Erythroblast (primary cell): ENCODE measurements at places on chromosomes 2 and 18.

GRCh38 chr2:182503886-182504285, 77.0 kb upstream of the PDE1A start:
- no peak for DNase-seq

DNA sequence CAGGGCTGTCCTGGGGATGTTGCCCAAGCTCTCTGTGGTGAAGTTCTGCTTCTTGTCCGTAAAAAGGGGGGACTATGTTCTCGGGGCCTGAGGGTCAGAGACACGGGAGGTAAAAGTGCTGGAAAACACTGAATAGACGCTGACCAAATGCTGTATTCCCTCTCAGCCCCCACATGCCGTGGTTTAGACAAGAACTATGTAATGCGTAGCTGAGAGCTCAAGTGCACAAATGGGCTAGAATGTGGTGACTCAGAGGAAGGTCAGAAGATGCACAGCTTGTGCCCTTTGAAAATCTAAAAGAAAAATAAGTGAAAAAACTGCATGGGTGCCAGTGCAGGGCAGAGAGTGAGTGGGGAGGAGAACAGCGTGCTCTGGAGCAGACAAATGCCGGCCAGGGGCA, 80.3 kb upstream of the MAP4K4 start:
- DNase-seq, result no peak

GRCh38 chr2:126614524-126615227, 41.3 kb upstream of the GYPC start:
- DNase-seq, result no peak

DNA sequence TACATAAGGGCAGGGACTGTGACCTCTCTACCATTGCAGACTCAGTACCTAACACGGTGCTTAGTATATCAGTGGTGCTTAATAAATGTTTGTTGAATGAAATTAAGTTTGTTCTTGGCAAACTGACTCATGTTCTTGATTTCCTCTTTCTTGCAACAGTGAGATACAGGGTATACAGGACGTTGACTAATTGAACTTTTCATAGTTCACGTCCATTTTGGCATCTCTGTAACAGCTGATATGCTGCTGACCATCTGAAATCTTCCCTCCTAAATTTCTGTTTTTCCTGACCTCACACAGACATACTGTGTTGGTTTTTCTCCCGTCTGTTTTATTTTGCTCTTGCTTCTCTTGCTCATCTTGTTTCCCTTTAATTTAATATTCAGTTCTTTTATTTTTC, 44.2 kb downstream of the LHCGR start:
- no peak for DNase-seq

DNA sequence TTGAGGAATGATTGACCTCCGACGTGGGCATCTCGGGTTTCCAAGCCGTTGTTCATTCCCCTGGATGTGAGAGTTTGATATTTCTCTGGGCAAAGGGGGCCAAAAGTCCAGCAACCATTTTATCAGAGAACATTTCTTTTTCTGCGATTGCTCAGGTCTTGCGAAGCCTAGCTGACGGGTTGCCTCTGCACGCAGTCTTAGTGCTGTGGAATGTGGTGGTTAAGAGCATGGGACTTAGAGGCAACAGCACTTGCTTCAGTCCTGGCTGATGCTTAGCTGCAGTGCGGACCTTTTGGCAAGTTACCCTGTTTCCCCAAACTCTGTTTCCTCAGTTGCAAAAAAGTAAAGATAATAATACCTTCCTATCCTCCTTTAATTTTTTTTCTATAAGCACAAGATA, 45.0 kb downstream of the FAP start:
- DNase-seq, result no peak

DNA sequence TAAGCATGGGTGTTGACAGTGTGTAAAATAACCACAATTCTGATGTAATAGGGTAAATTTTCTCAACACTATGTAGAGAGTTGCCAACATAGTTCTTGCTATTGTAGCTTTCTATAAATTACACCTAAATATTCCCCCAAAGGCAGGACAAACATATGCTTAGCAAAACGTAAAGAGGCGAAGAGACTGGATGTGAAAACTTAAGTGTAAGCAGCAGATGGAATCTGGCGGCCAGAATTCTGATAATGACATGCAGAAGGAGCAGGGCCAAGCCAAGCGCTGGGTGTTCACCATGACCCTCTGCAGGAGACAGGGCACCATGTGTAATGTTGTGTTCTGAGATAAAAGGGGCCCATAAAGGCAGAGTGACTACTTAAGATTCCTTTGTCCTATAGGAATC, 105.2 kb upstream of the ZNF521 start:
- DNase-seq, result no peak

GRCh38 chr2:218871345-218872302, 9.0 kb upstream of the WNT10A start:
- no peak for DNase-seq

GRCh38 chr2:15159206-15159605, 401.9 kb downstream of the NBAS start:
- no peak for DNase-seq

GRCh38 chr2:65662654-65663432, 230.4 kb upstream of the SPRED2 start:
- no peak for DNase-seq

DNA sequence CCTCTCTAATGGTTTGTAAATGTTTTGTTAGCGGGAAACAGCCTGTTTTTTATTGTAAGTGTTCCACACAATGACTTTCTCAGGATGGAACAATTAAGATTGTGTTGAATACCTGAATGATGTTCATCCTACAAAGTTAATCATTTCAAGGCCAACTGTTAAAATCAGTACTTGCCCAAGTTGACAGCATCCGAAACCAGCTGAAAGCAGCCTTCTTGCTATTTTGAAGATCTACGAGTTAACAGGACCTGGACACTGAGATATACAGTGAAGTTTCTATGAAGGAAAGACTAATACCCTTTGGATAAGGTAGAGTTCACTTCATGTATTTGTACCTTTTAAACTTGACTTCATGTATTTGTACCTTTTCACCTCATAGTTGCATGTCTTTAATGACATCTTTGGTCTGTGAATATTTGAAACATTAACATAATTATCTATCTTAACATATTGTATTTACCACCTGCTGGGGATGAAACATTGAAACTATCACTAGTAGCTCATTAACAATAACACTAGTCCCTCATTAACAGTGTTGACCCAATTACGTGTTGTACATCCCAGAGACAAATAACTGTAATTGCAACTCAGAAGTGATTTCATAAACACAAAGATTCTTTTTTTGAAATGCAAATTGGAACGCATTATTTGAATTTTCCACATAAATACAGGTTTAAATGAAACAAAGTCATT, 556.0 kb upstream of the MEX3C start:
- DNase-seq, result no peak

DNA sequence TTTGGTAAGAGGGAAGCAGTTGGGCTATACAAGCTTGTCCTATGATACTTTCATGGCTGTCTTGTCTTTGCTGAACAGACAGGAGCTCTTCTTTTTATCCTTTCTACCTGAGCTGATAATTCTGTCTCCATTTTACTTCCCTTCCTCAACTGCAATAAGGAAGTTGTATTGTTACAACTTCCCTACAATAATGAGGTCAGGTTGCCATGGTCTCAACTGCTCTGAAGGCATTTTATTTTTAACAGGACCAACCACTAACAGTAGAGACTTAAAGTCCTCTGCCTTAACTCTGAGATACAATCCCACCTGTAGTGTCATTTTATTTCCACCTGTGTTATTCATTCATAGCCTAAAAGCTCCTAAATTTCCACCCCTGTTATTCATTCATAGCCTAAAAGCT, 118.6 kb upstream of the PGAP1 start:
- DNase-seq, result no peak

GRCh38 chr2:37224063-37224462, 7.3 kb downstream of the CEBPZ start:
- no peak for DNase-seq

GRCh38 chr18:13335903-13336302, 117.3 kb downstream of the LDLRAD4 start:
- DNase-seq, result no peak

DNA sequence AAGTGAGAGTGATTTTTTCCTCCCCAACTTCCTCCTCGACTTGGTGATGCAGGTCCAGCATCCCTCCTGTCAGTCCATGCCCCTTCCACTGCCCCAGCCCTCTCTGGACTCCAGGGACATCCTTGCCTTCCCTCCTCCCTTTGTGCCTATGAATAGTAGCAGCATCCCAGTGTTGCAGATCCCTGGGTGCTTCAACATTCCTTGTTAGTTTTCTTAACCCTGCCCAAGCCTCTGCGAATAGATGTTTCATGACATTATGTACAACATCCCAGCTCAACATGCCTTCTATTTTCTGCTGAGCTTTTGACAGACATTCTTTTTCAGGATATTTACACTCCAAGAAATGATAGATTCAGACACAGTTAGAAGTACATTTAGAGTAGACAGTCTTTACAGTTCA, 35.3 kb upstream of the CCDC150 start:
- DNase-seq, result no peak

DNA sequence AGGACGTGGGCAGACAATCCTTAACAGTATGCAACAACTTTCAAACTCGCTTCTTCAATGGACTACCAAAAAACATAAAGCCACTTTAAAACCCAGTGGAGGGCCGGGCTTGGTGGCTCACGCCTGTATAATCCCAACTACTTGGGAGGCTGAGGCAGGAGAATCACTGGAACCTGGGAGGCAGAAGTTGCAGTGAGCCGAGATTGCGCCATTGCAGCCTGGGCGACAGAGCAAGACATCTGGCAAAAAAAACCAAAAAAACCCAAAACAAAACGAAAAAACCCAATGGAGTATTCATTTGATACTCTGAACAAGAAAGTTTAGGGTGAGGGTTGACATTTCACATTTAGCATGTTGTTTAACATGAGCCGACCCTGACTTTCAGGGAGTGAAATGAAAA, 14.0 kb downstream of the RNF125 start:
- no peak for DNase-seq

DNA sequence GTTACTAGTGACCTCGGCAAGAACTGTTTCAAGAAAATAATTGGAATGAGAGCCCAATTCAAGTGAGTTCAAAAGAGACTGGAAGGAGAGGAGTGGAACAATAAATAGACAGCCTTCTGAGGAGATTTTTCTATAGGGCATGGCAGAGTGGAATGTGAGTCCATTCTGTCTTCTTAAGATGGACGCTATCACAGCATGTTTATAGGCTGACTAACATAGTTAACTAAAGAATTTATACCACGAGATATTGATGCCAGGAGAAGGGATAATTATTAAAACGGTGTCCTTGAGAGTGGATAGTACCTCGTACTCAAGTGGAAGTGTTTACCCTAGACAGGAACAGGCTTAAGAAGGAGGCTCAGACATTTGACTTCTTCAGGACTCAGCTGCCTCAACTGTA, 143.5 kb upstream of the RBBP8 start:
- no peak for DNase-seq

DNA sequence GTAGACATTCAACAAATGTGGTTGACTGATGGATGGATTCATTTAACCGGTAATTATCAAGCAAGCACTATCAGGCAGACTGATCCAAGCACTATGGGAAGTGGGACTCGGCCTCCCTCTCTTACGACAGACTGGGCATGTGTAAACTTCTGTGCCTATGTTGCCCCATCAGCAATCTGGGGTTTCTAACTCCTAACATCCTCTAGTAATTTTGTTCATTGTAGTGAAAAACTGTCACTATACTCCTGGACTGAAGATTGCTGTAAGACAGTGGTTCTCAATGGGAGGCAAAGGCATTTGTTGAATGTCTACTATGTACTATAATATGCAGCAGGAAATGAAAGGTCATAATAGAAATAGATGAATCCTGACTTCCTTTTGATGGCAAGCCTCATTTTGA, 51.2 kb upstream of the CREB1 start:
- DNase-seq, result no peak

- DNase-seq, result no peak
These were observed 28.8 kb downstream of the ANKRD30B start for GRCh38 chr18:14776801-14777200.

DNA sequence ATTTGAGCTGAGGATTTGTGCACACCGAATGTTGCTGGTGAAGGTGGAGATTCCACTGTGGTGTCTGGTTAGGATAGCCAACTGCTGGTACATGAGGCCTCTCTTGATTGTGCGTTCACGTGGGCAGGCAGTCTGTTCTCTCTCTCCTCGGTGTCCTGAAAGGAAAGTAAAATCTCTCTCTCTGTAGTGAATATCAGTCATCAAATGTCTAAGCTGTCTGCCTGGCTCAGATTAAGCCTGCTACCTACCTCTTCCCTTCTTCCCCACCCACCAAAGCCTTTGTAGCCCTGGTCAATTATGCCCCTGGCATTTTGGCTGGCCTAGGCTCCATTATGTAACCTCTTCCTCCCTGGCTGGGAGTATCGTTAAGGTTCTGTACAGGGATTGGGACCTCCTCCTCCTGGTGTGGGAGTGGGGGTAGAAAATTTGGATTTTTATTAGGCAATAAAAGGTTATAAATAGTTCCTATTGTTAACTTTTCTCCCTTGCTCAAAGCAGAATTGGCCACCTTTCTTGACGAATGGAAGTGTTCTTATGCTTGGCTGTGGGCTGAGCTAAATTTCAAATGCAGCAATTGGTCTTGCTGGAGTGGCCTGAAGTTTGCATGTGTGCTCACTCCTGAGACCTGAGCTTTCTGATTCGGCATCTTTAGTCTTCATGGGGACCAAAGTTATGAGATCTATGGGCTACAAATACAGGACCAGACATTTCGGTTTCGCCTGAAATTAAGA, 148.8 kb downstream of the WDSUB1 start:
- peak; percentile 79 for DNase-seq

- no peak for DNase-seq
These were observed 12.1 kb downstream of the ACTR3 start for GRCh38 chr2:113901943-113902342.

- DNase-seq, result no peak
These were observed 13.2 kb downstream of the RALBP1 start for GRCh38 chr18:9488538-9488937.

- DNase-seq, result no peak
These were observed 70.9 kb upstream of the RAPGEF4 start for GRCh38 chr2:172664766-172665165.

DNA sequence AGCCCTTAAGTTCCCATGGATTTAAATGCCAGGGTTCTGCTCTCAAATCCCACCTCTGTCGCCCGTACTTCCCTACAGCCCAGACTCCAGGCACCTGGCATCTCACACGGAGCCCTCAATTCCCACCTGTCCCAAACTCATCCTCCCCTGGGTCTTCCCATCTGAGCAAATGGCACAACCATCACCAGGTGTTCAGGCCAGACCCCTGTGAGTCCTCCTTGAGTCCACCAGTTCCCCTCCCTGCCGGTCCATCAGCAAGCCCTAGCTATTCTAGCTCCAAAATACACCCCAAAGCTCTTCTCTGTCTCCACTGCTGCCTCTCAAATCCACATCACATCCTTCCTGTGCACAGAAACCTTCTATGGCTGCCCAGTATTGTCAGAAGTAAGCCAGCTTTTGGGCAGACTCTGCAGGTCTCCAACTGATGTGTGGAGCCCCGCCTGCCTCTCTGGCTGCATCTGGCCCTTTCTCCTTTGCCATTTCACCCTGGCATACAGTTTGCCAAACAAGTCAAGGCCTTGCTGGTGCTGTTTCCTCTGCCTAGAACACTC, 67.7 kb downstream of the DNMT3A start:
- no peak for DNase-seq

- no peak for DNase-seq
These were observed 188.2 kb upstream of the XIRP2 start for GRCh38 chr2:166700079-166700478.
